Activated T-cell treated with anti-CD3 and anti-CD28 coated beads, Interleukin-2, amount 50 U/mL, for 72 hours (primary cell): ENCODE measurements at places on chromosomes 6 and 20. TPM values are rescaled to one million over a fixed set of nuclear protein-coding genes. Genes with fewer than 3 reads are reported as not detected.

GRCh38 chr20:15199698-15200097 is 862.3 kb upstream of the FLRT3 start:
- no peaks in the 10 kb centered on the region for H3K36me3 ChIP-seq
- DNase-seq: no peak
- no peak overlapping the region for H3K4me3 ChIP-seq
- H3K4me1 ChIP-seq: peaks cover 21% of the 10 kb centered on the region
- no peaks in the 10 kb centered on the region for H3K27me3 ChIP-seq

Gene PSORS1C2
- not detected for total RNA-seq

- no peaks in the 10 kb centered on the region for H3K4me1 ChIP-seq
- no peaks in the 10 kb centered on the region for H3K36me3 ChIP-seq
These were observed 15.5 kb downstream of the PPIL6 start for GRCh38 chr6:109424946-109425345.

GRCh38 chr6:45504947-45505346 is 127.2 kb upstream of the SUPT3H start:
- peaks cover 51% of the 10 kb centered on the region for H3K36me3 ChIP-seq
- DNase-seq: no peak
- peaks cover 31% of the 10 kb centered on the region for H3K4me1 ChIP-seq
- H3K27ac ChIP-seq: no peak overlapping the region

- no peaks in the 10 kb centered on the region for H3K36me3 ChIP-seq
- H3K4me3 ChIP-seq: no peak overlapping the region
- no peak overlapping the region for H3K27ac ChIP-seq
These were observed 106.2 kb downstream of the TULP4 start for GRCh38 chr6:158418501-158418900.

GRCh38 chr20:50957798-50958614 is at the start of gene DPM1:
TSS of gene DPM1 (minus strand) at chr20:50958532. CDS start at chr20:50958523, 9 bp downstream.
- H3K36me3 ChIP-seq: peaks cover 18% of the 10 kb centered on the region
- no peaks in the 10 kb centered on the region for H3K27me3 ChIP-seq
- peak within 1 kb of the TSS; percentile 91 for H3K4me3 ChIP-seq
- H3K27ac ChIP-seq: peak within 1 kb of the TSS; percentile 99

Gene EFCAB8
- 1.7 TPM for total RNA-seq

- H3K36me3 ChIP-seq: no peaks in the 10 kb centered on the region
- DNase-seq: no peak
- no peak overlapping the region for H3K27ac ChIP-seq
- H3K4me3 ChIP-seq: no peak overlapping the region
These were observed 102.1 kb upstream of the LAMP5 start for GRCh38 chr20:9412309-9412708.

DNA sequence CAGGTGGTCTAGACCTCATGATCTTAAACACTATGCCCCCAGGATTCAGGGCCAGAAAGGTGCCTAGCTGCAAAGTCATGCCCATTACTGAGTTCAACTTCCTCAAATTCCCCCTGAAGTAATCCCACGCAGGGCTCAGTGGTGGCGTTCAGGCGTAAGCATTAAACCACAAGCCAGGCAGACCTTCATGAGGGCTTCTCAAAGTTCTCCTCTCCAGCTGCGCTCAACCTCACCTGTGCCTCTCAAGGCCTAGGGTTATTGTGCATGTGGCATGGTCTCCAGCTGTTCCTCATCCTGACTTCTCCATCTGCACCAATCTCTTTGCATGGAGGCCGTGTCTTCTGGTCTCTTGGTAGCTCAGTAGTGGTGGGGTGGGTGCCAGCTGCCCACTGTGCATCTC is 113.6 kb downstream of the TSHZ2 start:
- no peak overlapping the region for H3K27ac ChIP-seq
- peaks cover 5% of the 10 kb centered on the region for H3K27me3 ChIP-seq
- DNase-seq: no peak
- H3K4me3 ChIP-seq: peak overlapping the region; percentile 13

- no peaks in the 10 kb centered on the region for H3K36me3 ChIP-seq
- no peaks in the 10 kb centered on the region for H3K27me3 ChIP-seq
- no peak overlapping the region for H3K4me3 ChIP-seq
These were observed 31.9 kb upstream of the JARID2 start for GRCh38 chr6:15213838-15214400.

DNA sequence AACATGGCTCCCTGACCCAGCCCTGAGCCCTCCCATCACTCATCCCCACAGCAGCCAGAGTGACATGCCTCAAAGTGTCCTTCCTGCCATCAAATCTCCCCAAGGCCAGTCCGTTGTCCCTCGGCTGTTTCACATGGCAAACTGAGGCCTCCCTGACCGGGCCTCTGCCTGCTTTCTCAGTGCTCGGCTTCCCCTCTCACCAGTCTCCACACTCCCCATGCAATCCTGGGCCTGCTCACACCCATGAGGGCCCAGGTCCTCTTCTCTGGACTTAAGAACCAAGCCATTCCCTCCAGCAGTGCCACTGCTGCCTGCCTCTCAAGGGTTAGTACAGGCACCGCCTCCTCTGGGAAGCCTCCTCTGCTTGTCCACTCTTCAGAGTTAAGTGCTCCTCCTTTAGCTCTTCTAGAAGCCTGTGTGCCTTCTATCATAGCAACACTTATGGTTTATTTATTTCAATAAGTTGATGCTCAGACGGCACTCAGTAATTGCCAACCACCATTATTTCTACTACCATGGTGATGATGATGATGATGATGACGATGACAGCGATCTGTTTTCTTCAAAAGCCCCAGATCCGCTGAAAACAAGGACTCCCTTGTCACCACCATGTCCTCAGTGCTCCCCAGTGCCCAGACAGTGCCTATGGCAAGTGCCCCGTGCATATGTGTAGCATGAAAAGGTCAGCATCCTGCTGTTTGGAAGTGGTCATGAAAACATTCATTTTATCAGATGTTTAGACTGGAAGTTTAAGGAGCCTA is 449.0 kb downstream of the CDH26 start:
- peaks cover 10% of the 10 kb centered on the region for H3K27me3 ChIP-seq
- no peak overlapping the region for H3K27ac ChIP-seq
- H3K4me1 ChIP-seq: no peaks in the 10 kb centered on the region
- DNase-seq: no peak
